ENCODE measurements at places on chromosomes 6 and 20. TPM values are rescaled to one million over a fixed set of nuclear protein-coding genes. Genes with fewer than 3 reads are reported as not detected.
A peak's percentile ranks its signal among the peaks of the same experiment; 100 is the strongest.

The IDH3B gene
- total RNA-seq: 132 TPM

The SAPCD1 gene
- total RNA-seq: 18.2 TPM

DNA sequence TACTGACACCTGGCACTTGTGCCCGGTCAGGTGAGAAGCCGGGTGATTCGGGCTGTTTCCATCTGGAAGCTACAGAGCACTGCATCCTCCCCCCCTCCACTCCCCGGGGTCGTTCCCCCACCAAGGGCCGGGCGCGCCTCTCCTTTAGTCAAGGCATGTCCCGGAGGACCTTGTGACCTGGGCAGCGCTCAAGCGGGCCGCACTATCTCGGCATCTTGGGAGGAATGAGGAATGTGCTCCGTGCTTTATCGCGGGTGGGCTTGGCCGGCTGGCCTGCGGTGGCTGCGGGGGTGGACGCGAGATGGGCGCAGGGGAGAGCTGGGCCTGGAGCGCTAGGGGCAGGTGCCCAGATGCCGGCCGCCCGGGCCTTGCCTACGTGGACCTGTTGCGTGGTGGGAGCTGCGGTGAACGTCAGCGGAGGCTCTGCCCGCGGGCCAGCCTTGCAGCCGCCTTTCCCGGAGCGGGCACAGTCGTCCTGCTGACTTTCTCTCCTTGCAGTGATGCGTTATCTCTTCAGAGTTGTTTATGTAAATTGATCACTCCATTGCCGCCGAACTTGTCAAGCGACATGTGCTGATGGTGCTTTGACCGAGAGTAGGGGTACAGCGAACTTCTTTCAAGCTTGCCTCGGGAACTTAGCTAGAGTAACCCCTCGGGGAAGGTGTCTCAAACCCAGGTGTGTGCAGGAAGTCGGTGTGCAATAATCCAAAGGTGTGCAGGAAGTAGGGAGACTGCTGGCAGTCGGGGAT, 1.1 kb downstream of the LRRC1 start:
- peak overlapping the region; percentile 92 for H3K27ac ChIP-seq
- H3K27me3 ChIP-seq: no peaks in the 10 kb centered on the region
- H3K4me1 ChIP-seq: peaks cover 47% of the 10 kb centered on the region
- DNase-seq: no peak
- peak overlapping the region; percentile 75 for H3K4me3 ChIP-seq
- H3K36me3 ChIP-seq: no peaks in the 10 kb centered on the region

GRCh38 chr6:46412662-46413061, 78.6 kb downstream of the RCAN2 start:
- no peak for DNase-seq
- H3K4me3 ChIP-seq: no peak overlapping the region
- H3K27me3 ChIP-seq: no peaks in the 10 kb centered on the region
- H3K4me1 ChIP-seq: no peaks in the 10 kb centered on the region

DNA sequence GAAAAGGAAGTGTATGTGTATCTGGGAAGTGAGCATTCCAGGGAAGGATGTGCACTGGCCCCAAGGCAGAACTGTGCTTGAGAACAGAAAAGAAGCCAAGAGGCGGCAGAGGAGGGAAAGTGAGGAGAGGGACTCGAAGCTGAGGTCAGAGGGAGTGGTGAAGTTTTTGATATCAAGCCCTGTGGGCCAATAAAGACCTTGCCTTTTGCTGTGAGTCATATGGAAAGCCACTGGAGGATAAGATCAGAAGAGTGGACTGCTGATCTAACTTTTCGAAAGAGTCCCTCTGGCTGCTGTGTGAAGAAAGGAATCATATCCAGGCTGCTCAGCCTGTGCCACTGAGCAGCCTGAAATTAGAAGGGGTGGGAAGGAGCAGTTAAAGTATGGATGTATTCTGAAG, 99.4 kb downstream of the EYA4 start:
- H3K27me3 ChIP-seq: no peaks in the 10 kb centered on the region
- H3K36me3 ChIP-seq: no peaks in the 10 kb centered on the region
- H3K4me1 ChIP-seq: no peaks in the 10 kb centered on the region
- no peak overlapping the region for H3K4me3 ChIP-seq
- no peak for DNase-seq

GRCh38 chr20:22825076-22825475, 210.0 kb upstream of the SSTR4 start:
- no peak for DNase-seq
- H3K4me3 ChIP-seq: no peak overlapping the region
- peaks cover 15% of the 10 kb centered on the region for H3K27me3 ChIP-seq
- H3K36me3 ChIP-seq: no peaks in the 10 kb centered on the region
- H3K27ac ChIP-seq: no peak overlapping the region
- H3K4me1 ChIP-seq: no peaks in the 10 kb centered on the region

- peak overlapping the region; percentile 90 for H3K4me3 ChIP-seq
- no peaks in the 10 kb centered on the region for H3K27me3 ChIP-seq
- H3K27ac ChIP-seq: peak overlapping the region; percentile 94
- no peak for DNase-seq
Measured at GRCh38 chr6:130019326-130020072, 1.1 kb downstream of the L3MBTL3 start.

GRCh38 chr6:66725670-66726069, 1018.6 kb upstream of the EYS start:
- no peaks in the 10 kb centered on the region for H3K36me3 ChIP-seq
- H3K27me3 ChIP-seq: no peaks in the 10 kb centered on the region
- no peak for DNase-seq
- no peak overlapping the region for H3K4me3 ChIP-seq
- no peaks in the 10 kb centered on the region for H3K4me1 ChIP-seq
